Suppressor macrophage treated with lipopolysaccharide for 4 hours (primary cell): ENCODE measurements at places on chromosomes 13 and 19.

DNA sequence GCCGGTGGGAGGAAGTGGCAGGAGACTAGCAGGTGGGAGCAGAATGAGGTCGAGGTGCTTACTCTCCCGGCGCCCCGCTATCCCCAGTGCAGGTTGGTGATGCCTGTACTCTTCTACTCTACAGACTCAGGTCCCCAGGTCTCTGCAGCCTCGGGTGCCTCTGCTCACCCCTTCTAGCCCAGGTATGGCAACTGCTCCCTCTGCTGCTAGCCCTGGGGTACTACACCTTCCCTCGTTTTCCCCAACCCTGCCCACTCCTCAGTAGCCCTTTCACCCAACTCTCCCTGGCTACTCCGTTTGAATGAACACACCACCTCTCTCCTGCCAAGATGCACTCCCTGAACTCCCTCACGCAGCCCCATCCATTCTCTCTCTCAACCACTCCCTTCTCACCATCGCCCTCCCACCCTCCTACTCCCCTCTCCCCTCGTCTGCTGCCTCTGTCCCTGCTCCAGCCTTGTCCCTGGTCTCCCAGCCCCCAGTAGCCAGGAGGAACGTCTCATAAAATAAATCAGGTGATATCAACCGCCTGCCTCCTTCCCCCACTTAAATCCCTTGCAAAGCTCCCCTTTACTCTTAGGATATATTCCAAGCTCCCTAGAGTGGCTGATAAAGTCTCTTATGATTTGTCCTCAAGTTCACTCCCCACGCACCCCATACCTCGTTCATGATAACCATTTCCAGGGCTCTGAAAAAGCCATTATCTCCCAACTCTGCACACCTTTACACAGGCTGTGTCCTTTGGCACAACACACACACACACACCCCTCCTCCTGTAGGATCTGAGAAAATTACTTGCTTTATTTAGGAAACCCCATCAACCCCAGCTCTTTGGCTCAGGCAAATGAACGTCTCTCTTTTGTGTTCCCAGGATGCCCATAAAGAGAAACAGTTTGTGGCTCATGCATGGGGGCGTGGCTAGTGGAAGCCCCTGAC lies 8.2 kb upstream of the MEIS3 start:
- DNase-seq = peak; percentile 63

DNA sequence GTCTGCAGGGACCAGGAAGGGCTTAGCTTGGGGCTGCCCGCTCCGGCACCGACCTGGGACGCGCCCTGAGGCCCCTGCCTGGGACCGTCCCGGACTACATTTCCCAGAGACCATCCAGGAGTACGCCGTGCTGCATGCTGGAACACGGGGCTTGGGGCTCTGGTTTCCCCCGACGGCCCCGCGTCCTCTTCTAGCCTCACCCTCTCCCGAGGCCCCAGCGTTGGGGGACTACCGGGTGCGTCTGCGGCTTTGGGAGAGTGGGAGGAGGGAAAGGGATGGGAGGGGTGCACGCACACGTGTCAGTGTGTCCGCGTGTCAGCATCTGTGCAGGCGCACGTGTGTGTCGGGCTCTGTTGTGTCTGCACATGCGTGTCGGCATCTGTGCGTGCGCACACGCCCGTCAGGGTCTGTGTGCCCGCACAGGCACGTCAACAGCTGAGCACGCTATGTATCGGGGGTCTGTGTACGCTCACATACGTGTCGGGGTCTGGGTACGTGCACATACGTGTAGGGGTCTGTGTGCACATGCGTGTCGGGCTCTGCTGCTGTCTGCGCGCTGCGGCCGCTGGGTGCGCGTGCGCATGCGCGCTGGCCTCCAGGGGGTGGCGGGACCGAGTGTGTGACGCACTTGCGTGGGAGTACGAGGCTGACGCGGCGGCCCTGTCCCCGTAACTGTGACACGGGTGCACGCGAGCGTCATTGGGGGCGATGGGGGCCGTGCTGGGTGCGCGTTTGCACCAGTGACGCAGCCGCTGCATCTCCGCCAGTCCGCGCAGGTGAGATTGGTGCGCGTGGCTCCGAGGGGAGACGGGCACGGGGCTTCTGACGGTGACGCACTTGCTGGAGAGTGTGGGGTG lies at the start of gene ZNF331:
Gene ZNF331 (plus strand): TSS at position 625 of the 857 bp plus-strand sequence. CDS start 31,232 bp downstream, outside the sequence.
- peak; percentile 91 for DNase-seq

GRCh38 chr19:52527956-52528351 lies 486 bp downstream of the ZNF808 start:
- no peak for DNase-seq

DNA sequence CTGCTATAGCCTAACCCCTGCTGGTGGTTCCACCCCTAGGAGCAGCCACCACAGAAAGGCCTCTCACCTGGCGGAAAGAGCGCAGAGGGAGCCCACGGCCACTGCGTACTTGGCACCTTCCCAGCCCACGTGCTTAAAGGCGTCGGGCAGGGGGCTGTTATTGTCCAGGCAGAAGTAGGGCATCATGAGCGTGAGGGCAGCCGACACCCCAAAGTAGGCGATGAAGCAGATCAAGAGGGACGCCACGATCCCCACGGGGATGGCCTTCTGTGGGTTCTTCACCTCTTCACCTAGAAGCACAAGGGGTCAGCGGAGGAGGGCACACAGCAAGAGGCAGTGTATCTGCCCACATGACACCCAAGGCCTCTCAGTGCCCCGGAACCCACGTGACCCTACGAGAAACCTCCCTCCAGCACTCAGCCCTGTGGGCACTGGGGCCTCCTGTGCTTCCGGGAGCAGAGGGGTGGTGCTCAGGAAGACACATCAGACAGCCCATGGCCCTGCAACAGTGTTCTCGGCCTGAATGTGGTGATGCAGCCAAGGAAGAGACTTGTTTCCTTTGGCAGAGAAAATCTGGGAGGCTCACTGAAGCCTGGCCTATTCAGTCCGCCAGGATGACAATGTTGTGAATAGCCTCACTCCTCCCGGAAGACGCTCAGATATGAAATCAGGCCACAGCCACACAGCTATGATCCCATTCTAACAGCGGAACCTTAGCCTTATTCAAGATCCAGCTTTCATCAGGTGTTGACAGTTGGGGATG lies 72.1 kb downstream of the SLC7A1 start:
- no peak for DNase-seq

DNA sequence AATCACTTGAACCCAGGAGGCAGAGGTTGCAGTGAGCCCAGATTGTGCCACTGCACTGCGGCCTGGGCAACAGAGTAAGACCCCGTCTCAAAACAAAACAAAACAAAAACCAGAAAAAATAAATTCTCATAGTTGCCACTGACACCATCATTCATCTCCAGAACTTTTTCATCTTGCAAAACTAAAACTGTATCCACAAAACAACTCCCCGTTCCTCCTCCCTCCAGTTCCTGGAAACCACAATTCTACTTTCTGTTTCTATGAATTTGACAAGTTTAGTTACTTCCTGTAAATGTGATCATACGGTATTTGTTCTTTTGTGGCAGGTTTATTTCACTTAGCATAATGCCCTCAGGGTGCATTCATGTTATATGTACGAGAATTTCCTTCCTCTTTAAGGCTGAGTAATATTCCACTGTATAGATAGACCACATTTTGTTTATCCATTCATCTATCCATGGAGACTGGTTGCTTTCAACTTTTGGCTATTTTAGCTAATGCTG lies 13.2 kb upstream of the ADGRE5 start:
- peak; percentile 91 for DNase-seq

DNA sequence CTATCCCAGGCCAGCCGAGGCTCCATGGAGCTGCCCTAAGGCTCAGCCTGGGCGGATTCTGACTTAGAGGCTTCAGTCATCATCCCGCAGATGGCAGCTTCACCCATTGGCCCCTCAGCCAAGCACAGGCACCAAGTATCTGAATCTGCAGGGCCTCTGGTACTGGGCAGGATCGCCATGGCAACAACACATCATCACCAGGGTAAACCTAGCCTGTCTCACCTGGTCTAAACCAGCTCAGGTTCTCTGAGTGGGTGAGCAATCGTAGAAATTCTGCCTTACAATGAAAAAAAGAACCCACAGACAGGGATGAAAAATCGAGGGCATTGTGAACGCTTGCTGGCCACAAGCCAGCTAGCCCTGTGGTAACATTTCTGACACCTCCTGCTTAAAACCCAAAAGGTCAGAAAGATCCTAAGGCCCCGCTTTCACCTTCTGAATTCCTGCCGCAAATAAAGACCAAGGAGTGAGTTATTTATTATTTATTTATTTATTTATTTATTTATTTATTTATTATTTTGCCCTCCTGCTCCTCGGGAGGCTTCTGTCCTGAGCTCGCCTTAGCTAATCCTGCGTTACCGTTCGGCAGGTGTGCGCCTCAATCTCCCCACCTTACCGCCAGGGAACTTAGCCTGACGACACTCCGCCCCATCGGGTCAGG lies 12.0 kb upstream of the CEACAM21 start:
- no peak for DNase-seq
